ENCODE measurements at places on chromosomes 6 and 20. TPM values are rescaled to one million over a fixed set of nuclear protein-coding genes. Genes with fewer than 3 reads are reported as not detected.

- DNase-seq = peak; percentile 3
These were observed 22.0 kb downstream of the CENPW start for GRCh38 chr6:126361832-126362440.

DNA sequence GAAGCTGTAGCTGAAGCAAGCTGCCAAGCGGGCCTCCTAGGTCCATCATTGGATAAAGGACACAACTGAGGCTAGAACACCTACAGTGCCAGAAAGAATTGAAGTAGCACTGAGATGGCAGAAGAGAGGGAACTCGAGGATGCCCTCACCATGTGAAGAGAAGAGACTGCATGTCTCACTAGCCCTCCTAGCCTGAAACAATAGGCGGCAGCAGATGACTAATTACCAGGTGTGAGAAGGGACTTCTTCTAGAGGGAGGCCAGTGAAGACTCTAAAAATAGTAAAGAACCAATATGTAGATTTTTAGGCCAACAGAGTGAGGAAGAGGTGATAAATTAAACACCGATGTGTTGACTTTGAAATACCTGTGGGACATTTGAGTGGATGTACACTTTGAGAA, 50.3 kb downstream of the LGSN start:
- DNase-seq = no peak

DNA sequence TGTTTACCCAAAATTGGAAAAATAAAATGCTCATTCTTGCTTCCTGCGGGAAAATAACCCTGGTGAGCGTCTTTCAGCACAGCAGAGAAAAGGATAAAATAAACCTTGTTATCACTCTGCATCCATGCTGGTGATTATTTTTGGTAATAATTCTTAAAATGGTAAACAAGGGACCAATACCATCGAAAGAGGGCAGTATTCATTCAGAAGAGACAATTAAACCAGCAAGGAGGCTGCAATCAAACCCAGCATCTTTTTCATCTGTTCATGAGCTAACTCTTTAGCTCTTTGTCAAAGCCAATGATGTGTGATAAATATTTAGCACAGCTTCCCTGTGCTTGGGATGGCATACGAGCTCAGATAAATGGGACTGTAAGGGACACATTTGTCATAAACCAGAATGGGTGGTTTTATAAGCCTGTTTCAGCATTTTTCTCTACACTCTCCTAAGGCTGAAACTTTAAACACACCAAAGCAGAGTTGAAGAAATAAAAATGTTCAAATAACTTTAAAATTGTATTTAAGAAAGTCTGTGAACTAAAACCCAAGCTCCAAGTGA, 34.4 kb downstream of the CDH26 start:
- DNase-seq = peak; percentile 40

The RAB44 gene
- not detected for polyA plus RNA-seq

DNA sequence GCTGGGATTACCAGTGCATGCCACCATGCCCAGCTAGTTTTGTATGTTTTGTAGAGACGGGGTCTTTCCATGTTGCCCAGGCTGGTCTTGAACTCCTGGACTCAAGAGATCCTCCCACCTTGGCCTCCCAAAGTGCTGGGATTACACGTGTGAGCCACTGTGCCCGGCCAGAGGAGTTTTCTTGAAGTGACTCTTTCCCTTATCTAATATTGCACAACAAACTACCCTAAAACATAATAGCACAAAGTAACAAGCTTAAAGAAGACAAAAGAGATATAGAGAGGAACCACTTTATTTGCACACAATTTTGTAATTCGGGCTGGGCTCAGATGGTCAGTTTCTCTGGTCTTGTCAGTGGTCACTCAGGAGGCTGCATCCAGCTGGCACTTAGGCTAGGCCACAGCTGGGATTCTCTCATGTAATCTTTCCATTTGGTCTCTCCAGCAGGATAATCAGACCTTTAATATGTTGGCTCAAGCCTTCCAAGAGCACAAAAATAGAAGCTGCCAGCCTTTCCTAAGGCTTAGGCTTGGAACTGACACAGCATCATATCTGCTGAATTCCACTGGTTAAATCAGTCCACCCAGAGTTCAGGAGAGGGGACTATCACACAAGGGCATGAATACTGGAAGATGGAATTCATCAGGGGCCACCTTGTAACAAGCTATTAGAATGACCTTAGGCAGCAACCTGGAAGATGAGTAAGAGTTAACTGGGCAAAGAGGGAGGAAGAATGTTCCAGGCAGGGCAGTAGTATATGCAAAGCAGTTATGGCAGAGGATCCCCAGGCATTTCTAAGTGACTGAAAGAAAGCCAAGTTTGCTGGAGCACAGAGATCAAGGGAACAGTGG, 56.7 kb upstream of the PNRC1 start:
- no peak for DNase-seq

GRCh38 chr20:1809611-1810510, 85.3 kb upstream of the SIRPA start:
- DNase-seq = no peak

GRCh38 chr20:63074182-63074581, 67.4 kb upstream of the BHLHE23 start:
- DNase-seq = no peak

DNA sequence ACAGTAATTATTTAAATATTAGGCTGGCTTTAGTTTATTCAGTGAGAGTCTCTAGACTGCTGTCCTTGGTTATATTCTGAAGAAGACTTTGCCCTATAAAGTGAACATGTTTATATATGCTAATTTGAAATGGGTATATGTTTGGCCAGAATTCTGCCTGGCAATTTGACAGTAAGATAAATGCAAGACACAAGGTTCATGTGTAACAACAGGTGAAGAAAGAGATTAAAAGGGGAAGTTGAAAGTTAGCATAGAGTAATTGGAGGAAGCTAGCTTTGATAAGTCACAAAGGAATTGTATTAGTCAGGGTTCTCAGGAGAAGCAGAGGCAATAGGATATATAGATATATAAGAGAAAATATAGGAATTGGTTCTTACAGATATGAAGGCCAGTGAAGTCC, 191.4 kb downstream of the CENPW start:
- no peak for DNase-seq

- DNase-seq = no peak
These were observed 35.7 kb upstream of the ARID1B start for GRCh38 chr6:156741287-156742073.

- DNase-seq = no peak
These were observed 15.8 kb downstream of the MAN1A1 start for GRCh38 chr6:119333707-119334295.

- peak; percentile 86 for DNase-seq
These were observed 995 bp upstream of the GSTA4 start for GRCh38 chr6:52995913-52996645.

DNA sequence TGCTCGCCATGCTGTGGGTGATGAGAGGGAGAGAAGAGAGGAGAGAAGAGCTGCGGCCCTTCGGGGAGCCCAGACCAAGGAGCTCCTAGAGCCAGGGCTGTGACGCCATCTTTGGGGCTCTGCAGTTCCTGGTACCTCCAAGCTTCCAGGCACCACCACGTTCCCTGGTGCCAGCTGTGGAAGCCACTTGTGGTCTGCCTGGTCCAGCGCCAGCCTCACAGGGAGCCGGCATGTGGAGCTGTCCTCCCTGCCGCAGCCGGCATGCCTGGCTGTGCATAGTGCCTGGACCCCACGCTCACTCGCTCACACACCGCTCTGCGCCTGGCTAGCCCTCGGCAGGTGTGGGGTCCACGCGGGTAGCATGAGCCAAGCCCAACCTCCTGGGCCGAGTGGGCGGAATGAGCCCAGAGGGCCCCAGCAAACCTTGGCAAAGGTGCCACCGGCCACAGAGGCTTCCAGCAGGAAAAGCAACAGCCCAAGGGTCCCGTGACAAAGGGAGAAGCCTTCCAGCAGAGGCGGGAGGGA, 19.3 kb upstream of the CHRNA4 start:
- no peak for DNase-seq

DNA sequence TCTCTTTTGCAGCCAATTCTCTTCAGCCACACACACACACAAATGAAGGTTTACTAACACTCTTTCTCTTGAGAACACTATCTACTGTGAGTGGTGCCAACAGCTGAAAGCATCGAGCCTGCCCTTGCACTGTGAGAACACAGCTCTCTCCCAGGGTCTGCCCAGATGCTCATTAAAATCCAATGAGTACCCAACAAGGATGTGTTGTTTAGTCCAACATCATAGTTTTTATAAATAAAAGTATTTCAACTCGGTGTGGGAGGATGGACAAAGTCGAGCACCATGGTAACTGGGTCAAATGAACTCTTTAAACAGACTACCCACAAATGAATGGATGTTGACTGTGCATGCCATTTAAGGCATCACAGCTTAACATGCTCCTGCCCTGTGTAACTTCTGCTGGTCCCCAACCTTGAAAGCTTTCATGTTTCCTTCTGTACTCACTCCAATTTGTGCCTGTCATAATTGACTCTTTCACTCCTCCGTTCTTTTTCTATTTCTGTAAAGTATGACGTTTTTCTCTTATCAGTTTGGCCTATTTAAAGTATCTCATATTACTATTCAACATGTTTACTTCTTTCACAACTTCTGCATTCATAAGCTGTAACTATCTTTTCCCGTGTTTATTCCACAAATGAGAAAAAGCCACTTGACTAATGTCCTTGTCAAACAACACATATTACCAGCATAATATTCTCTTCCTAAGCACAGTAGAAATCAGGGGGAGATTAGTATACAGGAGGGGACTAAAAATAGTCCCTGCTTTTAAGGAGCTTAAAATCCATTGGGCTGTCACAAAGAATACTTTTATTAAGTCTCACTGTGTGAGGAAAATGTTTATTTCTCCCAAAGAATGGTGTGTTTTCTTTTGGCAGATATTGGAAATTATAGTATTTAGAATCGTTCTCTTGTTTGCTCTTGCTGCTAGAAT, 215.4 kb downstream of the RFPL4B start:
- DNase-seq = peak; percentile 67

The KIAA1755 gene
- polyA plus RNA-seq = 45.7 TPM

DNA sequence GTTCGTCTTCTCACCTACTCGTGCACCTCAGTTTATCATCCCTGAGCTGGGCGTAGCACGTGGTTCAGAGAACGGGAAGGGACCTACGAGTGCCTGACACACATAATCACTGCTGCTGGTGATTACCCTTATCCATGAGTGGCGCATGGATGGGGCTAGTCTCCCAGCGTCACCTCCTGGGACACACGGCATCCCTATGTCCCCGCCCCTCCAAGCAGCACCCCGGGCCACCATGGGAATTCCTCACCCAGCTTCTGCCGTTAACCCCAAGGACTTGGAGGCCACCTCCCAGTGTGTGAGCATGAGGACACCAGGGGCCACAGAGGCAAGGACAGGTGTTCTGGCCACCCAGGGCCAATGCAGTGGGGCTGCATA, 9.8 kb downstream of the CHRNA4 start:
- DNase-seq = no peak
